HTR-8/SVneo (cell line): ENCODE measurements at places on chromosomes 2 and 18.

DNA sequence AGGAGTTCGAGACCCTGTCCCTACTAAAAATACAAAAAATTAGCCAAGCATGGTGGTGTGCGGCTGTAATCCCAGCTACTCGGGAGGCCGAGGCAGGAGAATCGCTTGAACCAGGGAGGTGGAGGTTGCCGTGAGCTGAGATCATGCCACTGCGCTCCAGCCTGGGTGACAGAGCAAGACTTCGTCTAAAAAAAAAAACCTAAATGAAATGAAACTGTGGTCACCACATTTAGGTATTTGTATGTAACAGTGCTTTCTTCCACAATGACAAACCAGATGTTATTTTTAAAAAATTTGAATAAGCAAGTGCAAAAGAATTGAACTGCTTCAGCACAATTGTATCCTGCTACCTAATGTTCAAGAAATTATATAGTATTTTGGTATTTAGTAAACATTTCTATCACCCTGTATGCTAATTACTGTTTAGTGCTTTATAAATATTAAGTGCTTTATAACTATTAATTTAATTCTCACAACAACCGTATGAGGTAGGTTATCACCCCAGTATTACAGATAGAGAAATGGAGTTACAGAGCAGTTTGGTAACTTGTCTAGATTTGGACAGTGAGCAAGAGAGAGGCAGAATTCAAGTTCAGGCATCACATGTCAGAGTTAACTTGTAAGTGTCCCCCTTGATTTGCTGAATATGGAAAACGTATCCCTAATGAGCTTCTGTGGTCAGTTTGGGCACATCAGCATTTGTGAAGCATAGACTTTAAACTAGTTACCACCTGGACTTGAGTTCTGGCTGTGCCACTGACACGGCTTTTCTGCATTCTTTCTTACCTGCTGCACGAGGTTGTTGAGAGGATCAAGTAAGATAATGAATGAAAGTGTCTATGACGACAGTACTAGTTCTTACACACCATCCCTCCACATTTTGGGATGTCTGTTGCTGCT is 14.4 kb downstream of the PHLPP1 start:
- no peak for DNase-seq

GRCh38 chr2:65411056-65411795 is 21.2 kb downstream of the SPRED2 start:
- no peak for DNase-seq

GRCh38 chr2:159616286-159616701 is at the start of gene BAZ2B:
BAZ2B (minus strand) TSS chr2:159616548; CDS start chr2:159478719, 137,829 bp downstream.
- DNase-seq: peak; percentile 45

GRCh38 chr2:229170916-229171315 is 100.2 kb downstream of the PID1 start:
- no peak for DNase-seq

DNA sequence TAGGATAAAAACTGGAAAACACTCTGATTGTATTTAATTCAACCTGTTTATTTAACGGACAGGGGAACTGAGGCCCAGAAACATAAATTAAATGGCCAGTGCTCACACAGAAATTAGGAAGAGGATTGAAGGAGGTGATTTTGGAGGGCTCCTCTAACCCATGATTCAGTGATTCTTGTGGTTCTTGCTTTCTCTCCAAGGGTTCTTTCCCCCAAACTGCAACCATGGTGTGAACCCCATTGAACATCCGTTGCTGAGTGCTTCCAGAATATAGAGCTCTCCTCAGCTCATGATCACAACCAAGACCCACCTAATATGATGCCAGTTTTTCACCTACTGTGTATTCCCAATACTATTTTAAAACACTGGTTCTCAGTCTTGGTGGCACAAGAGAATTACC is 41.4 kb downstream of the BMP10 start:
- DNase-seq: no peak

DNA sequence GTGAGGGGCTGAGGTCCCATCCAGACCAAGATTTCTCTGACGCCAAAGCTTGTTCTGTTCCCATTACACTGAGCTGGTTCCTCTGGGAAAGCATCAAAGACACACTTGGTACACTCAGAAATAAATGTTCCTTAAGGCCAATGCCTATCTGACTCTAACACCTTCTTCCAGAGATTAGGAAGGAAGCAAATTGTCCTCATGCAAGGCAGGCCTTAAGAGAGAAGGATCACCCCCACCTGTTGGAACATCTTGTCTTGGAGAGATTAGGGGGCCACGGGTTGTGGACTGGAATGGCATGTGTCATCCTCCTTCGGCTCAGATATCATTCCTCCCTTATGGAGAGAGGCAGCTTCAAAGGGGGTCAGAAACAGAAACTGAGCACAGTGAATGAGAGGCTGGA is 100.2 kb downstream of the ANKRD44 start:
- DNase-seq: no peak

- DNase-seq: no peak
These were observed 256.2 kb upstream of the KYNU start for GRCh38 chr2:142621287-142621686.

GRCh38 chr18:64539847-64540246 is 391.0 kb upstream of the LINC00305 start:
- DNase-seq: no peak

DNA sequence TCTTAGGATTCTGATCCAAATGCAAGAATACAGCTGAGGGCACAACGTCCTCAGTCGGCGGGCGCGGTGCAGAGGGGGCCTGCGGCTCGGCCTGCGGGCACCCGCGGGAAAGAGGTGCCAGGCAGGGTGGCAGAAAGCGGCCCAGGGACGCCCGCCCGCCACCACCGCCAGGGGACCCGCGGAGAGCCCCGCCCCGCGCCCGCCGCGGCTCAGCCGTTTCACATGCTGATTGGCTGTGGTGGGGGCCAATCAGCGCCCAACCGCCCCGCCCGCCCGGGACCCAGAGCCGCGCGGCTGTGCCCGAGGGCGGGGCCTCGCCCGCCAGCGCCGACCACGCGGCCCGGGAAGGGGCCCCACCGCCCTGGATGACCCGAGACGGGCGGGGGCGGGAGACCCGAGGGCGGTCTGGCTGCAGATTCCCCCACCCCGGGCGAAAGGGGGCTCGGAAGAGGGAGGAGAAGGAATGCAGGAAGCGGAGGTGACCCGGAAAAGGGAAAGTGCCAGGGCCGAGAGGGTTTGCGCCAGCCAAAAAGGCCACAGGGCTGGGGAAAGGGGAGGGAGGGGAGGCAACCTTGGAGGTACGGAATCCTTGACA is 8.0 kb downstream of the IRS1 start:
- DNase-seq: peak; percentile 87

DNA sequence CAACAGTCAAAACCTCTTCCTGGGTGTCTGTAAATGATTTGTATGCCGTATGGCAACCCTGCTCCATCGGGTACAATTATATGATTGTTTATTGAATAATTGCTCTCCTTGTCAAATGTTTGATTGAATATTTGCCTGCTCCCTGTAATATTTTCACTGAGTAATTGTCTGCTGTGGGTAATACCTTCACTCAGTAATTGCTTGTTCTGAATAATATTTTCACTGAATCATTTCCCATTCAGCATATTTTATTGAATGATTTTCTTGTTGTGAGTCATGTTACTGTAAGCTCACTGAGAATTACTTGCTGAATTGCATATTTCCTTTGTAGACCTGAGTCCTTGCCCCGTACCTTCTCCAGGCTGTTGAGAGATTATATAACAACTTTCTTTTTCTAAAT is 535.2 kb downstream of the METTL4 start:
- DNase-seq: peak; percentile 6

DNA sequence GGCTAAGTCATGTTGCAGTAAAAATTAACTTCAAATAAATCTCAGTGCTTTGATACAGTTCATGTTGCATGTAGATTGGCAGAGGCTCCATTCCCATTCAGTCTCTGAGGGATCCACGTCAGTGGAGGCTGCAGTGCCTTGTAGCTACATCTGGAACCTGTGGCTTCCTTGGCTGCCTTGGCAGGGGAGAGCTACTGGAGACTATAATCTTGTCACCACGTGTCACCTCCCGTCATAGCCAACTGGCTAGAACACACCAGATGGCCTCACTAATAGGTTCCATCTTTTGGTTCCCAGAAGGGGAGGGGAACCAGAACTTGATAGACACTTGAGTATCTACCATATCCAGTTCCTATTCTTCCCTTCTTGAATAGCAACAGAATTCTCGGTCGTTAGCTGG is 28.4 kb downstream of the E2F6 start:
- DNase-seq: no peak

DNA sequence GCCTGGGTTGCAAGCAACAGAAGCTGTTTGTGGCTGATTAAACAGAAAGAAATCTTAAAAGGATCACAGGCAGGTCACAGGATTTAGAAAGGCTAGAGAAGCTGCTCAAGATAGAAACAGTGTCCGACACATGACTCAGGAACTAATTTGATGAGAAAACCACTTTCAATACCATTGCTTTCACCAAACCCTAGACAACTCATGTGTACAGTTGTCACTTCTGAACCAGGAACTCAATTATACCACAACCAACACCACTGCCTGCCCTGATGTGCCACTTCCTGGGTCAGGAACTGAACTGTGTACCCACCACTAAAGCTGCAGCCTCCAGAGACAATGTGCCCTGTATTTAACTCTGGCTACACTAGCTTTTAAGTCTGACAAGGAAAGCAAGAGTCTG is 56.0 kb downstream of the TMEM247 start:
- no peak for DNase-seq

- DNase-seq: no peak
These were observed 34.9 kb downstream of the BCL2L11 start for GRCh38 chr2:111155610-111156009.

DNA sequence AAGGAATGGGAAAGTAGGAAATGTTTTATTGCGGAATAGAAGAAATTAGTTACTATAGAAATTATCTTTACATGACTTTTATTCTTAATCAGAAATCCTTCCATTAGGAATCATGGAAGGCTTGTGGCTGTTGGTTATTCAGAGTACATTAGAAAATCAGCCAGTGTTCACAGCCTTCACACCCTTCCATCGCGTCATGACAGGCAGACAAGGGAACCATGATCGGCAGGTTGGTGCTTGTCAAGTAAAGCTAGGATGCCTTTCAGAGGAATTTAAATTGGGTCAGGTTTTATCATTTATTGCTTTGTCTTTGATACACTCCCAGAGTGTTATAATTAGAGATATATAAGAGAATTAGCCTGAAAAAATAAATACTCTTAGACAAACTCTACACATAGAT is 400.6 kb downstream of the THSD7B start:
- DNase-seq: no peak

- DNase-seq: no peak
These were observed 24.0 kb upstream of the ATG16L1 start for GRCh38 chr2:233227346-233227978.

DNA sequence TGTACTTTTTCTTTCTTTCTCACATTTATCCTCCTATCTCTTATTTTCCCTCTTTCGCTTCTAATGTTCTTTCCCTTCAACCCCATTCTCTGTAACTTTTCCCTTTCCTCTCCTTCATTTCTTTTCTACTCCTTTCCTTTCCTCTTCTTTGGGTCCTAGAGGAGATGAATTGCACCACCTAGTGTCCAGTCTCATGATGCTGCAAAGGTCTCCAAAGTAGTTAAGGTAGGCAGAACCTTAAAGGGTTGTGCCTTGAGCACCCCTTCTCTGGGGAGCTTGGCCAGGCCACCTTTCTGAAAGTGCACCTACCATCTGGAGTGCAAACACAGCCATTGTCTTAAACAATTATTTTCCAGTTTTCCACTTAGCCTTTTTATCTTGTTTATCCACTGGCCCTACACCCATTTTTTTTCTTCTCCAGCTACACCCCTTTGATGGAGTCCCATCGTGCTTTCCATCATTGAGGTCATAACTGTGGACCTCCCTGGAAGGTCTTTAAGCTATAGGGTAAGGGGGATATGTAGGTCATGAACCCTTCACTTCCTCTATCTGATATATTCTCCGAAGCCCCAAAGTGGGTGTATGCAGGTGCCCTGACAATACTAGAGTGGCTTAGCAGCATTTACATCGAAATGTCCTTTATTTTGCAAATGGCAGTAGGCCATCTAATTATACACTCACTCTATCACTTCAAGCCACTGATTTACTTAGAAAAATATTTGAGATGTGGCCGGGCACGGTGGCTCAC is 155.9 kb downstream of the ESCO1 start:
- DNase-seq: peak; percentile 42

GRCh38 chr2:162401871-162402270 is 57.9 kb downstream of the GCA start:
- no peak for DNase-seq

DNA sequence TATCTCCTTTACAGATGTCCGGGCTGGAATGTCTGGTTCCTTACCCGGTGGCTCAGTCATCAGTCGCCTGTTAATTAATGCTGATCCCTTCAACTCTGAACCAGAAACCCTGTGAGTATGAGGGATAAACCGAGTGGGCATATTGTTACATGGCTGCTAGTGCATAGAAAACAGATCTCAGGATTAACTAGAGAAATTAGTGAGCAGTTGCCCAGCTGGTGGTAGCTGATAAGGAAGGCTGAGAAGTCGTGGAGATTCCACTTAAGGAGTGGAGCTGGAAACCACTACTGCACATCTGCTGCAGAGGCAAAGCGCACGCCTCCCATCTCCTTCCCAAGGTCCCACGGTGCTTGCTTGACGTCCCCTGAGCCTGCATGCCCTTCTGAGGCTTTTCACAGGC is 97.7 kb downstream of the DGKD start:
- DNase-seq: no peak
